ENCODE measurements at places on chromosomes 2 and 18.

- DNase-seq, result no peak
Observed at GRCh38 chr18:59910967-59911366, 11.2 kb downstream of the PMAIP1 start.

- DNase-seq, result no peak
Observed at GRCh38 chr2:203559641-203560040, 24.5 kb upstream of the RAPH1 start.

GRCh38 chr2:160918258-160918657 is 242.0 kb upstream of the TANK start:
- no peak for DNase-seq

DNA sequence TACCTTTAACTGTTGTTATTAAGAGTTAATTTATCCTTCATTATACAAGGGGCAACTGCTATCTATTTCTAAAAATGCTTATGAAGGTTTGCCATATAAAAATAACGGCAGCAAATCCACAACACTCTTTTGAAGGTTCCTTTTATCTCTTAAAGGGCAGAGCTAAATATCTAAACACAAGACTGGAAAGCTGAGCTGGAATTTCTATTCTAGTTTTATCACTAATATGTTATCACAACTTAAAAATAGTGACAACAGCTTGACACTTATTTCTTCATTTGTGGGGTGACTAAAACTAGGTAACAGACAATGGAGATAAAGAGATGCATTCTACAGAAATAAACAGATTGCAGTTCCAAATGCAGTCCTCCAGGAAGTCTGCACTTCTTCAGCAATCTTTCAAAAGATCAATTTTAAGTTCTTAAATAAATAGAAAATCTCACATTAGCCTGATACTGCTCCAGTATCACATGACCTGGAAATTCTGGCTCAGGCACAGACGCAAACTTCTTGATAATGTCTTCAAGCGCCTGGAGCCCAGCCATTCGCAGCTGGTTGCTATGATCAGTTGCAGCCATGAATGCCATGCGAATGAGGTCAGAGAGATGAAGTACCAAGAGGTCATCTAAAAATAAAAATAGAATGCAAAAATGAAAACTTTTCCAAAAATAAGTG is 54.0 kb upstream of the STRN start:
- no peak for DNase-seq

DNA sequence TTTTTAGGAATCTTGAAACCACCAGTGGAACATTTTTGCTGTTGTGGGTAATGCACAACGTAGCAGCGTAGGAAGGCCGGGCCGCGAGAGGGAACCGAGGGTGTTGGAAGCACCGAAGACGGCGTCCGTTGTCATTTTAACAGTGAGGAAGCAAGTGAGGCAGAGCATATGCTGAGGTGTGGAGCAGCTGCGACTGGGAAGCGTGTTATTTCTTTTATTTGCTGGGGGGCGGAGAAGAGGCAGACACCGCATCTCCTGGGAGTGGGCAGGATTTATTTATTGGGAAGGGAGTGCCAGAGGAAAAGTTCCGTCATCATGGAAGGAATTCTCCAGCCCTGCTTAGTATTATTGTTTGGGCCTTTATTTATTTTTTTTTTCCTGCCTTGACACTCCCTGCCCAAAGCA is 232.8 kb downstream of the KLHL29 start:
- DNase-seq, result no peak

DNA sequence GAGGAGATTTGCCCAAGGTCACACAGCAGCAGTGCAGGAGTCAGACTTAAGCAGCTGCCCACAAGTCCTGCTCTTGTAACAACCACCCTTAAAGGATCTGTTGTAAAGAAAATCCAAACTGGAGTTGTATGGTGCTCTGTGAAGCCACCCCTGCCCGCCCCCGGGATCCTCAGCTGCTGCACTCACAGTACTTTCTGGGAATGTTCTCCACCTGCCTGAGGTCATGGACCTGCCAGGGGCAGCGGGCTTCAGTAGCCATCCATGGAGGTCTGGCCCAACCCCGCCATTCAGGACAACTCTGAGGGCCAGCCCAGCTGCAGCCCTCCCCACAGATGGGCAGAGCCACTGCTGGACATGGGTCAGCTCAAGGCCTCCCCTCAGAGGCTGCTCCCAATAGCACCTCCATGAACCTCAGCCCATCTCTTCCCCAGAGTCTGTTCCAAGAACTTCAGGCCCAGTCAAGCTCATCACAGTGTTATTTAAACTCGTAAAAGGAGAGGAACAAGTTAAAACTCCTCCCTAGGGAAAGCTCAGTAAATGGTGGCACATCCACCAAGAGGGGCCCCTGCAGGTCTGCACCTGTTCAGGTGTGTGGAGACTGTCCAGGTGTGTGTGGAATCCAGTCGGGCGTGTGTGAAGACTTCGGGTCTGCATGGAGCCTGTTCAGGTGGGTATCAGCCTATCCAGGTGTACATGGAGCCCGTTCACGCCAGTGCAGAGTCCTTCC is 39.4 kb upstream of the GPC1 start:
- no peak for DNase-seq

GRCh38 chr2:69983392-69983966 is 22.0 kb upstream of the ASPRV1 start:
- no peak for DNase-seq
